ENCODE measurements at places on chromosomes 2 and 18. TPM values are rescaled to one million over a fixed set of nuclear protein-coding genes. Genes with fewer than 3 reads are reported as not detected.

DNA sequence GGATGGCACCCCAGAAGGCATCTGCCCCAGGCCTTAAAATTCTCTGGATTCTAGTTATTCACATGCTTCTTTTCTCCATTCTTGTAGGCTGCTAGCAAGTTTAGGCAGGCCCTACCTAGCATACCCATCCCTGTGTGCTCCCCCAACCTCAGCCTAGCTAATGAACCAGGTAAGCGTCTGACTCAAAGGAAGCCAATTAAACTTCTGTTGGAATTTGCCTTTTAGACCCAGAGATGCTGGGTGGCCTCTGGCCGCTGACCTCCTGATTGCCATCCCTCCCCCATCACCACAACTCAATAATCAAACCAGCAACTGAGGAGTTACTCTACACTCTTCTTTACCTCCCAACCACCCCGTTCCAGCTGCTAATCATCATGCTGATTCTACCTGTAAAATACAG is 19.0 kb upstream of the CEP68 start:
- H3K27me3 ChIP-seq: no peaks in the 10 kb centered on the region
- H3K4me3 ChIP-seq: no peak overlapping the region
- peaks cover 51% of the 10 kb centered on the region for H3K4me1 ChIP-seq
- peaks cover 4% of the 10 kb centered on the region for H3K36me3 ChIP-seq
- DNase-seq: no peak

Gene GATA6
- polyA plus RNA-seq: not detected

- DNase-seq: no peak
- no peaks in the 10 kb centered on the region for H3K4me1 ChIP-seq
- H3K27me3 ChIP-seq: no peaks in the 10 kb centered on the region
These were observed 658.7 kb downstream of the CNTNAP5 start for GRCh38 chr2:124683536-124684428.

GRCh38 chr2:100057901-100058261 is 84.5 kb downstream of the AFF3 start:
- H3K36me3 ChIP-seq: peaks cover 45% of the 10 kb centered on the region
- peaks cover 69% of the 10 kb centered on the region for H3K4me1 ChIP-seq
- H3K4me3 ChIP-seq: no peak overlapping the region
- peak overlapping the region; percentile 38 for H3K27ac ChIP-seq
- no peaks in the 10 kb centered on the region for H3K27me3 ChIP-seq

DNA sequence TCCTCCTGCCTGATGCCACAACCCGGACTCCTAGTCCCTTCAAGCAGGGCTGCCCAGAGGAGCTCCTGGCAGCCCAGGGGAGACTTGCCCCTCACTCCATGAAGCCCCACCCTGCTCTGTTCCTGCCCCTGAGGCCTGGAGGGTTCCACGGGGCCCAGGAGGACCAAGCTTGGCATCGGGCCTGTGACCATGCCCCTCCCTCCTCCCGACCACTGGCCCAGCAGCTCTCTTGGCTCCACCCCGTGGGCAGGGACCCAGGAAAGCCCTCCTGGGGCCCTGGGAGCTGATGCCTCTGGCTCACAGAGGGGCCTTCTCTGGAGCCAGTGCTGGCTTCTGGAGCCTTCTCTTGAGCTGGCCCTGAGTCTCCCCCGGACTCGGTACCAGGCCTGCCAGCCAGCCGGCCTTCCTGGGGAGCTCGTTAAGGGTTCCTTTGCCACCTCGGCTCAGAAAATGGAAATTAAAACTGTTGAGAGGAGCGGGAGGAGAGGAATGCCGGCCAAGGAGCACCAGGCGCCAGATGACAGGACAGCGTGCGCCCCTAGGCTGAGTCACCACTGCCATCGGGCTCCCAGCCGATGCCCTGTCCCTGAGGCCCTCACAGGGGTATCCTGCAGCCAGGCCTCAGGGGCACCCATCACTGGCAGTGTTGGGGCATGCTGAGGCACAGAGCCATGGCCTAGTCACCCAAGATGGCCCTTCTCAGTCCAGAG is 40.6 kb upstream of the SNED1 start:
- peaks cover 7% of the 10 kb centered on the region for H3K27me3 ChIP-seq
- no peak overlapping the region for H3K27ac ChIP-seq
- no peaks in the 10 kb centered on the region for H3K36me3 ChIP-seq
- H3K4me3 ChIP-seq: no peak overlapping the region
- DNase-seq: no peak
- H3K4me1 ChIP-seq: no peaks in the 10 kb centered on the region

DNA sequence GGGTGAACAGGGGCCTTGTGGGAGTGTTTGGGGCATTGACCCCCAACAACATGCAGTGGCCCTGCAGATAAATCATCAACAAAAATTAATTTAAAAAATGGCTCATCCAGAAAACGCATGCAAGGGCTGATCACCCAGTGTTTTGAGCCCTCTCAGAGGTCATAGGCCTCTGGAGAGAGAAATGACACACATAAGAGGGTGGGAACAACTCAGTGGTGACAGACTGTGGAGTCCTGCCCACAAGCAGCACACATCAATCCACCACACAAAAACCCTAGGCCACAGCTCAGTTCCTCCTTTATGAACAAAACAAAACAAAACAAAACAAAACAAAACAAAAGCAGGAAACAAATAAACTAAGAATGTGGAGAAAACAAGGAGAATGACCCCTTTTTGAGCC is 351.7 kb upstream of the SPHKAP start:
- H3K36me3 ChIP-seq: no peaks in the 10 kb centered on the region
- no peaks in the 10 kb centered on the region for H3K27me3 ChIP-seq
- no peaks in the 10 kb centered on the region for H3K4me1 ChIP-seq
- no peak overlapping the region for H3K27ac ChIP-seq
- no peak overlapping the region for H3K4me3 ChIP-seq

Gene BARD1
- 19.1 TPM for polyA plus RNA-seq

DNA sequence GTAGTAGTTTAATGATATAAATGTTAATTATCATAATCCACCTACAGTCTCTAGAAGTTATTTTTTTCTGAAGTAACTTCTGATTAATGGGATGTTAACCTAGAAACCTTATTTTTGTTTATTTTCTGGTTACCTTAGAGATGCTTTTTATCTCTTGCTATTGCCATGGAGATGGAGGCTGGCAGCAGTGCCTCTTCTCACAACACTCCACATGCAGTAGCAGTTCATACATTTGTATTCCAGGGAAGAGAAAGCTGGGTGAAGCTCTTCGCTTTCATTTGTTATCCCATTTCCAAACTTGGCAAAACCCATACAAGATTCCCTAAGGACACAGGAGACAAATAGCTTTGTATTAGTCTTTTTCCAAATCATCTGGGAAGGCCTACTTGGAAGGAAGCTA is 1794.1 kb upstream of the LRRTM1 start:
- H3K4me1 ChIP-seq: no peaks in the 10 kb centered on the region
- no peak for DNase-seq
- no peaks in the 10 kb centered on the region for H3K36me3 ChIP-seq
- no peak overlapping the region for H3K27ac ChIP-seq

- H3K4me1 ChIP-seq: no peaks in the 10 kb centered on the region
- H3K4me3 ChIP-seq: no peak overlapping the region
- H3K27ac ChIP-seq: no peak overlapping the region
- peaks cover 30% of the 10 kb centered on the region for H3K27me3 ChIP-seq
These were observed 498.2 kb upstream of the TNP1 start for GRCh38 chr2:217357886-217358620.

DNA sequence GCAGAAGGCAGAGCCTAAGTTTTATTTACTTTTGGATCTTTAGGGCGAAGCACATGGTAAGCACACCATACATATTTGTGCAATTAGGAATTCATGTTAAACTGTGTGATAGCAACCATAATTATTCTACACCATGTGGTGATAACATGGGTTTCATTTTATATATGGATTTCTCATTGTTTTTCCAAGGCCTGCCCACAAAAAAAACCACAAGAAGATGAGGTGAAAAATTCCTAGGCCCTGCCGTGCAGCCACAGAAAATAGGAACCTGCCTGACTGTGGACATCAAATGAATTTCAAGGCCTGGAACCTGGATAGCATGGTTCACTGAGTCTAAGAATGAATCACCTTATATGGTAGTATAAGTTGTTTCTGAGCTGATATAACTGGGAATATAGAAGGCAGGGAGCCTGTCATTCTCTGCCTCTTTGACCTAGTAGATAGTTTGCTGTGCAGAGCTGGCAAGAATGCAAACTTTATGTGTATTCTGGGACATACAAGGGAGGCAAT is 22.4 kb upstream of the SSB start:
- no peaks in the 10 kb centered on the region for H3K36me3 ChIP-seq
- no peaks in the 10 kb centered on the region for H3K4me1 ChIP-seq
- no peak overlapping the region for H3K4me3 ChIP-seq
- no peak for DNase-seq
- peaks cover 3% of the 10 kb centered on the region for H3K27me3 ChIP-seq
- H3K27ac ChIP-seq: no peak overlapping the region

DNA sequence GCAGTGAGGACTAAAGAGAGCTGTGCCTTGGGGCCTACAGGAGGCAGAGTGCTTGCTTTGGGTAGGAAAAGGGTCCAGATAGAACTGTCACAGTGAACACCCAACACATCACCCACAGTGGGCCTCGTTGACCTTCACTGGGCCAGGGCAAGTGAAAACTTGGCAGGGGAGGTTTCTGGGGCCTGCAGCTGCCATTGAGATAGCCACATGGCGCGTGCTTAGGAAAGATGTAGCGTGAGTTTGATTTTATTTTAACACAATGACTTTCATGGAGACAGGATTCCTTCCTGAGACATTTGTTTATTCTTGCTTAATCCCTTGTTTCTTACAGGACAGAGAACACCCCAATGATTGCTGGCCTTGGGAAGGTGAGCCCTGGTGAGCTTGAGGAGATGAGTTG is 9.3 kb upstream of the ESPNL start:
- no peak overlapping the region for H3K27ac ChIP-seq

- H3K4me3 ChIP-seq: peak overlapping the region; percentile 61
- H3K27ac ChIP-seq: peak overlapping the region; percentile 86
- no peaks in the 10 kb centered on the region for H3K27me3 ChIP-seq
- DNase-seq: no peak
- peaks cover 31% of the 10 kb centered on the region for H3K4me1 ChIP-seq
- H3K36me3 ChIP-seq: peaks cover 7% of the 10 kb centered on the region
These were observed 80.0 kb upstream of the TMEM200C start for GRCh38 chr18:5975111-5976002.

DNA sequence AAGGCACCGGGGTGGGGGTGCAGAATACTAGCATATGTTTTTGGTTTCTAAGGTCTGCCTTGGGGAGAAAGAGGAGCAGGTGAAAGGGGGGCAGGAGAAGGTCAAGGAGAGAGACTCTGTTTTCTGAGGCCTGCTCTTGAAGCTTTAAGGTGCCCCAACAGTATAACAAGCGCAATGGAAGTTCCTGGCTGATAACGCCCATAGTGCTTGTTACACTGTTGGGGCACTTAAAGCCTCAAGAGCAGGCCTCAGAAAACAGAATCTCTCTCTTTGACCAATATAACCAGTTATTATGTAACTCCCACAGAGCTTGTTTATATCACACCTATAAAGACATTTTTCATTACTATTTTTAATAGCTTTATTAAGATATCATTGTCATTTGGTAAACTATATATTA is 16.5 kb downstream of the OXER1 start:
- no peaks in the 10 kb centered on the region for H3K27me3 ChIP-seq
- H3K4me3 ChIP-seq: no peak overlapping the region
- no peaks in the 10 kb centered on the region for H3K36me3 ChIP-seq
- H3K4me1 ChIP-seq: peaks cover 15% of the 10 kb centered on the region

- peaks cover 30% of the 10 kb centered on the region for H3K27me3 ChIP-seq
- no peaks in the 10 kb centered on the region for H3K36me3 ChIP-seq
- H3K27ac ChIP-seq: no peak overlapping the region
- no peaks in the 10 kb centered on the region for H3K4me1 ChIP-seq
- no peak for DNase-seq
These were observed 11.0 kb upstream of the TXNDC2 start for GRCh38 chr18:9874728-9875127.

Gene MATN3
- not detected for polyA plus RNA-seq

Gene PLCL1
- 0.05 TPM for polyA plus RNA-seq

GRCh38 chr2:171553858-171554257 is 31.6 kb downstream of the CYBRD1 start:
- H3K27me3 ChIP-seq: no peaks in the 10 kb centered on the region
- no peaks in the 10 kb centered on the region for H3K36me3 ChIP-seq
- no peak overlapping the region for H3K4me3 ChIP-seq

DNA sequence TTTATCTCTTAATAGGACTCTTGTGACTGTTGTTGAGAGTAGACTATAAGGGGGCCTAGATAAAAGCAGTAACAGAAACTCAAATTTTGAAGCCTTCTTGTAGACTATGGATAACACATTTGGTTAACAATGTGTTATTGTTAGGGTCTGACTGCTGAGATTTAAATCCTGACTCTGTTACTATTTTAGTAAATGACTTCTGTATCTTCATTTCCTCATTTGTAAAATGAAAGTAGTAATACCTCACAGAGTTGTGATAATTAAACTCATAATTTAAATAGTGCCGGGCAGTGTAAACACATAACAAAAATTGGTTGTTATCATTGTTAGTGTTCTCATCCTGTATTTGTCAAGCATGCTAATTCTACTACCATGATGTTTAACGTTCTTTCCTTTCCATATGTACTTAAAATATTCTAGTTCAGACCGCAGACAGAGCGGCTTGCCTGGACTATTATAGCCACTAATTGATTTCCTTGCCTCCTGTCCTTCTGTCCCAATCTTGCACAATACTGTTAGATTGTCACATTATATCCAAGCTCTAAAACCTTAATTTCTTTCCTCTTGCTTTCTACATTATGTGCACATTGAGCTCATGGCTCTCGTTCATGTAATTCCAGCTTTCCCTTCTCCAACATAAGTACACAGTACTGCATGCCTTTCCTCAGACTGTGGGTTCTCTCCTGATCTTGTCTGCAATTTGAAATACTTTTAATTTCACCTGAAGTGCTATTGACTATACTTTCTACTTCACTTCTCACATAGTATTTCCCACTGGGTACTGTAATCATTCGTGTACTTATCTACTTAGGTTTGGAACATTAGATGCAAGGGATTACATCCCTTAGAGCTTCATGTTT is 48.4 kb downstream of the RBBP8 start:
- H3K27me3 ChIP-seq: no peaks in the 10 kb centered on the region
- peaks cover 16% of the 10 kb centered on the region for H3K4me1 ChIP-seq
- H3K27ac ChIP-seq: peak overlapping the region; percentile 78
- DNase-seq: no peak
- H3K36me3 ChIP-seq: peaks cover 9% of the 10 kb centered on the region

DNA sequence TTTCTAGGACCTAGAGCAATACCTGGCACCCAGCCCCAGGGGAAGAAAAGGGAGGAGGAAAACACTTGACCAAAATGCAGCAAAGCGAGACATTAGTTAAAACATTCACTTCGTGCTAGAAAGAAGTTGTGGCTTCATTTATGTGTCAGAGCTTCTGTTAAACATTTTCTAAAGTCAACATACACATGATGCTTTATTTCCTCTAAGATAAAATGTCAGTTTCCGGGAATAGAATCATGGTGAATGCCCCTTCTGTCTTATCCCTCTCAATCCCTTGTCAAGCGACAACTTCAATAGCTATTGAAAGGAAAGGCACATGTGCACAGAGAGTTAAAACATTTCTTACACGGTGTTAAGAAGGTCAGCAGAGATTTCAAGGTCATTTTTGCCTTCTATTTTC is 404.6 kb upstream of the CWC22 start:
- H3K27me3 ChIP-seq: no peaks in the 10 kb centered on the region
- H3K27ac ChIP-seq: no peak overlapping the region
- H3K36me3 ChIP-seq: no peaks in the 10 kb centered on the region
- peaks cover 3% of the 10 kb centered on the region for H3K4me1 ChIP-seq

Gene PUS10
- 8.6 TPM for polyA plus RNA-seq
